ENCODE measurements at places on chromosomes 5 and 9.

- H3K4me3 ChIP-seq = no peak overlapping the region
- peaks cover 91% of the 10 kb centered on the region for H3K36me3 ChIP-seq
- DNase-seq = no peak
Measured at GRCh38 chr5:10257870-10258269, 7.8 kb downstream of the CCT5 start.

GRCh38 chr9:33223696-33224095 is 16.3 kb upstream of the SPINK4 start:
- H3K4me1 ChIP-seq = peaks cover 14% of the 10 kb centered on the region
- DNase-seq = no peak

DNA sequence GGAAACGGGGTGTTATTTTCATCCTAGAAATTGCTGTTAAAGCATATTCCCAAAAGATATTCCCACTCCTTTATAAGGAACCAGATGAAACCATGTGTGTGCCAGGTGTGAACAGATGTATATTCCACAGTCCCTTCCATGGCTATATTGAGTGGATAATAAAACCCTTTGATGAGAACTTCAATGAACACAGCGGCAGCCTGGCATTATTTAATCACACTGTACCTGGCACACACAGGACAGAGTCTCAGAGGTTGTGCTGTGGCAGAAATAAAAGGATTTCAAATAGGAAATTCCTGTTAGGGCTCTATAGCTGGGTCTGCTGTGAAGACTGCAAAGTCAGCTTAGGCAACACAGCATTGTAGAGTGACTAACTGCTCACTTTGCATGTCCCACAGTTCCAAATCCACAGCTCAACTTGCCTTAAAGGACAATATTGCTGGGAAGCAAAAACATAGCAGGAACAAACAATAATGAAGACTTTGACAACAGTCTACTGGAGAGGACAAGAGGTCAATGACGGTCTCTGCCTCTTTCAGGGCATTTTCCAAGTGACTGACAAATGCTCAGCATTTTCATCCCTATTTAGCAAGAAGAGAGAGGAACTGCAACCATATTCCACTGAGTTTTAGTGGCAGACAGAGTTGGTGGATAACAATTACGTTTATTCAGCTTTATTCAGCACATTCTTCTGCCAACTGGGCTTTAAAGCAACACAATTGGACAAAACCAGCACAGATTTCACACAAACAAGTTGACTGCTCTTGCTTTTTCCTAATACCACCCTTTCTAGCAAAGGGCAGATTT is 255.7 kb upstream of the RGMB start:
- H3K36me3 ChIP-seq = no peaks in the 10 kb centered on the region
- H3K27ac ChIP-seq = no peak overlapping the region
- no peak overlapping the region for H3K4me3 ChIP-seq

GRCh38 chr9:112836394-112836793 is 54.3 kb downstream of the SLC46A2 start:
- H3K27me3 ChIP-seq = no peaks in the 10 kb centered on the region
- no peak for DNase-seq
- H3K36me3 ChIP-seq = no peaks in the 10 kb centered on the region
- H3K4me1 ChIP-seq = peaks cover 4% of the 10 kb centered on the region
- H3K4me3 ChIP-seq = no peak overlapping the region

GRCh38 chr9:8736805-8737204 is 937.2 kb upstream of the DMAC1 start:
- no peaks in the 10 kb centered on the region for H3K36me3 ChIP-seq
- no peak for DNase-seq
- no peaks in the 10 kb centered on the region for H3K27me3 ChIP-seq
- no peak overlapping the region for H3K4me3 ChIP-seq
- H3K4me1 ChIP-seq = peaks cover 6% of the 10 kb centered on the region

DNA sequence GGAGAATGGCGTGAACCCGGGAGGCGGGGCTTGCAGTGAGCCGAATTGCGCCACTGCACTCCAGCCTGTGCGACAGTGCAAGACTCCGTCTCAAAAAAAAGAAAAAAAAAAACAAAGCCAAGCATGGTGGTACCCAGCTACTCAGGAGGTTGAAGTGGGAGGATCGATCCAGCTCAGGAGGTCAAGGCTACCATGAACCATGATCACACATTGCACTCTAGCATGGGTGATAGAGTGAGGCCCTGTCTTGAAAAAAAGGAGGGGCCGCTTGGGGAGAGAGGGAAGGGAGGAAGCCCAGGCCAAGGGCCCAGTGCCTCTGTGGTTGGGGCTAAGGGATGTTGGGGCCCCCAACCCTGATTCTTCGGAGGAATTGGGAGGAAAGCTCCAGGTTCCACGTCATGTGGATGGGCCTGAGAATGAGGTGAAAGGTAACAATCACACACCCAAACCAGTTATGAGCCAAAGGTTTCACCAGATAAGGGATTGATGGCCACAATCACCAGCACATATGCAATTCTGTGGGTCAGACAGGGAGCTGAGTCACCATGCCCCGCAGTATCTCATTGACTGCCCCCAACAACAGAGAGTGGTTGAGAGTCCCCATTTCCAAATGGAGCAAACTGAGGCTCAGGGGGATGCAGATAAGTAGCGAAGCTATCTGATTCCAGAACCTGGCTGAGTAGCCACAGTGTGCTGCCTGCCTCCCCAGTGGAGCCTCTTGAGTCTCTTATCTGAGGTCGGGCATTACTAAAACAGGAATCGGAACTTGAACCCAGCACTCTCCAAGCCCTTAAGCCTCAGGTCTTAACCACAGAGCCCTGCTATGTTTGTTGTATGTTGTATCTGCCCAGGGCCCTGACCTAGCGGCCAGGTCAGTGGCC is 20.5 kb downstream of the SWI5 start:
- no peaks in the 10 kb centered on the region for H3K27me3 ChIP-seq
- H3K4me3 ChIP-seq = no peak overlapping the region
- no peaks in the 10 kb centered on the region for H3K4me1 ChIP-seq

GRCh38 chr9:13750639-13751038 is 471.1 kb upstream of the MPDZ start:
- no peaks in the 10 kb centered on the region for H3K36me3 ChIP-seq
- H3K4me3 ChIP-seq = no peak overlapping the region
- no peaks in the 10 kb centered on the region for H3K27me3 ChIP-seq
- no peak overlapping the region for H3K27ac ChIP-seq
- H3K4me1 ChIP-seq = no peaks in the 10 kb centered on the region
- DNase-seq = no peak

DNA sequence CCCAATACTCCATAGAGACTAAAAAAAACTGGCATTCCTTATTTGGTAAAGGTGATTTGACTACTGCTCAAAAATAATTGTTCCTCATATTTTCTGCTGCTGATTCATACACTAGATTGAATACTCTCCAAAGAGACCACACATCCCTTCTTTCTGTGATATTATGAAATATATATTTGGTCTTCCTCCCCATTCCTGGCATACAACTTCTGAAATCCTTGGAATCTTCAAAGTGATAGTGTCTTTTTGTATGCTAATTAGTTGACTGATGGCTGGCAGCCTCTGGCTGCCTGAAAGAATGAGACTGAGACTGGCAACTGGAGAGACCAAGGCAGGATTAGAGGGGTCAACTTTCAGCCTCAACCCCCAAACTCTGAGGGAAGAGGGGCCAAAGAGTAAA is 348.0 kb upstream of the RFX3 start:
- H3K36me3 ChIP-seq = no peaks in the 10 kb centered on the region
- DNase-seq = no peak
- no peaks in the 10 kb centered on the region for H3K4me1 ChIP-seq
- no peaks in the 10 kb centered on the region for H3K27me3 ChIP-seq
- H3K4me3 ChIP-seq = no peak overlapping the region

DNA sequence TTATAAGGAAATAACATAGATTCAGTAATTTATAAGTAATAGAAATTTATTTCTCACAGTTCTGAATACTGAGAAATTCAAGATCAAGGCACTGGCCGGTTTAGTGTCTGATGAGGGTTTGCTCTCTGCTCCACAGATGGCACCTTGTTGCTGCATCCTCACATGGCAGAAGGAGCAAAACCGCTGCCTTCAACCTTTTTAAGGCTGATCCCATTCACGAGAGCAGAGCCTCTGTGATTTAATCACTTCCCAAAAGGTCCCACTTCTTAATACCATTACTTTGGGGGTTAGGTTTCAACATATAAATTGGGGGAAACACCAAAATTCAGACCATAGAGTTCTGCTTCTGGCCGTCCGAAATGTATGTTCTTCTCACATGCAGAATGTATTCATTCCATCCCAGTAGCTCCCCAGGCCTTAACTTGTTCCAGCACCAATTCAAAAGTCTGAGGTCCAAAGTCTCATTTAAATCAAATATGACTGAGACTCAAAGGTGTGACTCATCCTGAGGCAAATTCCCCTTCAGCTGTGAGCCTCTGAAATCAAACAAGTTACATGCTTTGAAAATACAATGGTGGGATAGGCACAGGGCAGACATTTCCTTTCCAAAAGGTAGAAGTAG is 30.6 kb downstream of the BAAT start:
- no peaks in the 10 kb centered on the region for H3K27me3 ChIP-seq
- no peak overlapping the region for H3K4me3 ChIP-seq
- no peak overlapping the region for H3K27ac ChIP-seq
- no peaks in the 10 kb centered on the region for H3K4me1 ChIP-seq
- no peaks in the 10 kb centered on the region for H3K36me3 ChIP-seq

Measured in tibial nerve (tissue), 4 donors.